ENCODE measurements at places on chromosomes 12 and 14.

- peak; percentile 97 for DNase-seq
These were observed 68.3 kb downstream of the ALG10B start for GRCh38 chr12:38384816-38385378.

DNA sequence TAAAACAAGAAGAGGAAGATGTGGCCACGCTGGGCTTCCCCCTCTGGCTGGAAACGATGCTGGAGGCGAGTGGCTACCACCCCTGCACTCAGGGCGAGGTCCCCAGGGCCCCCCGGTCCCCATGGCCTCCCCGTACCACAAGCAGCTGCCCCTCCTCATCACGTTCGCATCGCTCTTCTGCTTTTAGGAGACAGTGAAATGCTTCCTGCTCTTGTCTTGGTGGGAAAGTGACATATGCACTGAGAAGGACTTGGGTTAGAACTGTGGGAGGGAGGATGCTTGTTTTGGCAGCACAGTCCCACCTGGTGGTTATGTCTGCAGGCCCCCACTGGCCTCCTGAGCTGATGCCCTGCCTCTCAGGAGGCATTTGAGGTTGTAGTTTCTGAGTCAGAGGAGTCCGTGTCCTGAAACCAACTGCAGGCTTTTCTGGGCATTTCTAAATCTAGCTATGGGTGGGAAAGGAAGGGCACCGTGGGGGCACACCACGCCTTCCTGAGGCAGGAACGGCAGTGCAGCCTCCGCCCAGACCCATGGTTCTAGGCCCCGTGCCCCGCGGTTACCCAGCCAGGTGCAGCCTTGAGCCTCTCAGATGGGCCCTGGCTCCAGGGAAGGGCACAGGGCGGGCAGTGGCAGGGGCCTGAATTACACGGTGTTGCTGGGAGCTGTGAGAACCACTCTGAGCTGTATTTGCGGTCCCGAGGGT is 139.3 kb downstream of the ADGRD1 start:
- DNase-seq: peak; percentile 27

DNA sequence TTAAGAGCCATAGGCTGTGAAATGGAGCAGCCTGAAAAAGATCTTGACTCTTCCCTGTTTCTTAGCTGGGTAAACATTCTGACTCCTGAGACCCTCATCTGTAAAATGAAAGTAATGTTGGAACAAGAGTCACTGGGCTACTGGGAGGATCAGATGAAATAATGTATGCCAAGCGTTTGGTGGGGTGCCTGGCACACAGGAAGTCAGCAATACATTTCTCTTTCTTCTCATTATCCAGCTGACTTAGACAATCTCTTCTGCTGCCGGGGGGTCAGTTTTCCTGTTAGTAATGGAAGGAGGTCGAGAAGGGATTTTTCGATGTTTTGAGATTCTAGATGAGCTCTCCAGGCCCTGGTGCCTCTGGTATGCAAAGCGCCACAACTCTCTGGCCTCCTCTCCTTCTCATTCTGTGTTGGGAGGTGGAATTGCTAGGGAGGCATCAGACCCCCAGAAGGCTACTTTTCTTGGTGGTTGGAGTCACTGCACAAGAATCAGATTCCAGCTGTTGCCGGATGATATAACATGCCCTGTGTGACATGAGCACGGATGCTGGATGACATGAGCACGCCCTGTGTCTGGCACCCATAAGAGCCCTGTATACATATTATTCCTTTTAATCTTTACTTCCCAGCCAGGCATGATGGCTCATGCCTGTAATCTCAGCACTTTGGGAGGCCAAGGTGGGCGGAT is 4.3 kb downstream of the OASL start:
- DNase-seq: no peak

DNA sequence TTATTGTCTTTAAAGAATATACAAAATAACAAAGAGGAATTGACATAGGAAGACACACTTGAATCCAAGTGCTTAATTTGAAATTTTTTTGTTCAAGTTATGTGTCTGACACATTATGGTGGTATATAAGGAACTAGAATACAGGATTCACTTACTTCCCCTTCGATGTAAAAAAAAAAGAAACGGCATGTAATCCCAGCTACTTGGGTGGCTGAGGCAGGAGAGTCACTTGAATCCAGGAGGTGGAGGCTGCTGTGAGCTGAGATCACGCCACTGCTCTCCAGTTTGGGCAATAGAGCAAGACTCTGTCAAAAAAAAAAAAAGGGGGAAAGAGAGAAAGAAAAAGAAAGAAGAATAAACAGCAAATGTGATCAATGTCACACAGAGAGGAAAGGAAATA is 8.9 kb downstream of the CLEC12A start:
- DNase-seq: no peak

DNA sequence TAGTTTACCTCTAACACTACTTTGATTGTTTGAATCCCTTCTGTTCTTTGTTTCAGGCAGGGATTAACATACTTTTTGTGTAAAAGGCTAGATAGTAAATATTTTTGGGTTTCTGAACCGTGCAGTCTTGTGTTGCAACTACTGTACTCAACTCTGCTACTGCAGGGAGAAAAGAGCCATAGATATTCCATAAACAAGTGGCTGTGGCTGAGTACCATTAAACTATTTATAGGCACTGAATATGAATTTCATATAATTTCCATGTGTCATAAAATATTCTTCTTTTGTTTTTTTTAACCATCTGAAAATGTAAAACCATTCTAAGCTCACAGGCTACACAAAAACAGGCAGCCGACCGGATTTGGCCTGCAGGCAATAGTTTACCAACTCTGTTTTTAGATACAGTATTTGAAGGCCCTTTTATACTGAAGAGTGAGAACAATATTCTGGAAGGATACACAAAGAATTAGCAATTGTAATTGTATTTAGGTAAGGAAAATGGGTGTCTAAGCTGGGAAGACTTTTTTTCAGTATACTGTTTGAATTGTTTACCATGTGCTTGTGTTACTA is 15.7 kb downstream of the NR1H4 start:
- no peak for DNase-seq

- DNase-seq: no peak
These were observed 3.0 kb upstream of the EP400 start for GRCh38 chr12:131946757-131947156.

DNA sequence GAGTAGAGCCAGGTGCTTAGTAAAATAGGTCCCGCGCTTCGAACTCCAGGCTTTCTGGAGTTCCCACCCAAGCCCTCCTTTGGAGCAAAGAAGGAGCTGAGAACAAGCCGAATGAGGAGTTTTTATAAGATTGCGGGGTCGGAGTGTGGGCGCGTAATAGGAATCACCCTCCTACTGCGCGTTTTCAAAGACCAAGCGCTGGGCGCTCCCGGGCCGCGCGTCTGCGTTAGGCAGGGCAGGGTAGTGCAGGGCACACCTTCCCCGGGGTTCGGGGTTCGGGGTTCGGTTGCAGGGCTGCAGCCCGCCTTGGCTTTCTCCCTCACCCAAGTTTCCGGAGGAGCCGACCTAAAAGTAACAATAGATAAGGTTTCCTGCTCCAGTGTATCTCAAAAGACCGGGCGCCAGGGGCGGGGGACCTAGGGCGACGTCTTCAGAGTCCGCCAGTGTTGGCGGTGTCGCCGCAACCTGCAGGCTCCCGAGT is 3.6 kb downstream of the SSTR1 start:
- no peak for DNase-seq

GRCh38 chr14:105240811-105241576 is 7.3 kb upstream of the BTBD6 start:
- no peak for DNase-seq

DNA sequence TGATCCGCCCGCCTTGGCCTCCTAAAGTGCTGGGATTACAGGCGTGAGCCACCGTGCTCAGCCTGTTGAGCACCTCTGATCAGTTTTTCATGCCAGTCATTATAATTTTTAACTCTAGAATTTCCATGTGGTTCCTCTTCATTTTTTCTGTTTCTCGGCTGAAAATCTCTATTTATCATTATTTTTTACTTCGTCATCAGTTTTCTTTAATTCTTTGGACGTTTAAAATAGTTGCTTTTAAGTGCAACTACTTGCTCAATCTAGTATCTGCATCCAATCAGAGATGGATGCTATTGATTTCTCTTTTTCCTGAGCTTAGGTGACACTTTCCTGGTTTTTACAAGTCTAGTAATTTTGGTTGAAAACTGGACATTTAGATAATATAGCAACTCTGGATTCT is 16.8 kb downstream of the MAPKAPK5 start:
- DNase-seq: no peak

GRCh38 chr12:470133-470532 is 10.4 kb downstream of the B4GALNT3 start:
- no peak for DNase-seq

GRCh38 chr14:22593189-22593588 is 4.2 kb upstream of the DAD1 start:
- DNase-seq: no peak
